ENCODE measurements at places on chromosomes 5 and 9.

DNA sequence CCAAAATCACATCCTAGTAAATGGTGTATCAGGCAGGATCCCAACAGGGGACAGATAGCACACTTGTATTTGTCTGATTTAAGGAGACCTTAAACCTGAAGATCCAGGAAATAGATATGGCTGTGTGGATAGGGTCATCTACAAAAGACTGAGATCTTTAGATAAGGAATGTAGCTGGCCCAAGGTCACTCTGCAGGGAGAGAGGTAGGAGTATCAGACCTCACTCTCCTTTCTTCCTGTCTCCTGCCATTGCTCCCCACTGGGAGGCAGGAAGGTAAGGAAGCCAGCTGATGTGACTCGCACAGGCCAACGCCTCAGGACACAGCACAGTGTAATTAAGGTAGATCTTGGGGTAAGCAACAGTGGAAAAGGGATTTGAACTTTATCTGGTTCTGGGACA lies 85.8 kb downstream of the PLPPR1 start:
- no peak for DNase-seq

DNA sequence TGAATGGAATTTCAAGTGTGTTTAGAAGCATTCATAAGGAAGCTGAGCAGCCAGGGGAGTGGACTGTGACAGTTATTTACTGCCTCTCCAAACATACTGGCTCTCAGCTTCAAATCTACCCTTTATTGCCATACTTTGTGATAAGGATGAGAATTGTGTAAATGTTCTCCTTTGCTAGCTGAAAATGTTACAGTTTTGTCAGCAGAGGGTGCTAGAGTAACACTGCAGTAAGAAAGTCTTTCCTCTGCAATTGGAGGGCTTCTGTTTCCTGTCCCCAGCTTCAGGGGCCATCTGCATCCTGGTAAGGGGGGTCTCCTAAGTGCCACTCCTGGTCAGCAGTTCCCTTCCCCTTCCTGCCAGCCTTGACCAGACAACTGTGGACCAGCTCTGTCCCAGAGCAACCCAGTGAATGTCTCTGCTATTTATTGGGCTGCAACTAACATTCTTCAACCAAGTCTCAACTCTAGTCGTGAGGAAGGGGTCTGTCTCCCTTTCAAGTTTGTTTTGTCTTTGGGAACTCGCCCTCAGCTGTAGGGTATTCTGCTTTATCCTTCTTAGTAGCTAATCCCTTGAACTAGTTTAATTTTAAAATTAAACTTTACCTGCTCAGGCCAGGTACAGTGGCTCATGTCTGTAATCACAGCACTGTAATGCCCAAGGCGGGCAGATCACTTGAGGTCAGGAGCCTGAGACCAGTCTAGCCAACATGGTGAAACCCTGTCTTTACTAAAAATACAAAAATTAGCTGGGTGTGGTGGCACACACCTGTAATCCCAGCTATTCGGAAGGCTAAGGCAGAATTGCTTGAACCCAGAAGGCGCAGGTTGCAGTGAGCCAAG lies 45.3 kb downstream of the RAPGEF6 start:
- DNase-seq: peak; percentile 7

- no peak for DNase-seq
These were observed 15.6 kb downstream of the RABL6 start for GRCh38 chr9:136823136-136824046.

DNA sequence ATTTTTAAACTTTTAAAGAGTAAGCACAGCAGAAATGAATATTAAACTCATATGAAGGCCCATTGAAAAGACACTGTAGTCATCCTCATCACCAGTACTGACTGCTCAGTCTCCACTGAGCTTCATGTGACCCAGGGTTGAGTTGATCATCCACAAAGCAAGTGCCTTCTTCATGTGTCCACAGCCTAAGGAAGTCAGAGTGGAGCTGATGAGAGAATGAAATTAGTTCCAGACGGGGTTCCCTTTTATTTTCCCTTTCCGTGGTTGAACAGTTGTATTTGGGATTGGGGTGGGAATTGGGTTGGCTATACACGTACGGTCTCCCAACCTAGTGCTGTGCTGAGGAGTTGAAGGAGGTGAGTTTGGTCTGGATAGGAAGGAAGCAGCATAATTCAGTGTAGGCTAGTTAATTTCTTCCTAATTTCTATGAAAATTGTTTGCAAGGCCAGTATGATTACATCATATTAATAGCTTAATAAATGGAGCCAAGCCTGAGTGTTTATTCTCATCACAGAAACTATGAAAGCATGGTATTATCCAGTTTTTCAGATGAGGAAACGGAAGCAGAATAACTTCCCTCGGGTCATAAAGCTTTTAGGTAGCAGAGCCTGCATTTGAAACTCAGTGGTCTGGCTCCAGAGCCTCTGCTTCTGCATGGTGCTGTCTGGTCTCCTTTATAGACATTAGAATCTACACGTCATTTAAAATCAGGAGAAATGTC lies 103.9 kb upstream of the DMRT1 start:
- no peak for DNase-seq

- no peak for DNase-seq
These were observed 161.9 kb downstream of the ALDH1A1 start for GRCh38 chr9:72790989-72791388.

- no peak for DNase-seq
These were observed 4.6 kb downstream of the IFNE start for GRCh38 chr9:21477466-21477865.

DNA sequence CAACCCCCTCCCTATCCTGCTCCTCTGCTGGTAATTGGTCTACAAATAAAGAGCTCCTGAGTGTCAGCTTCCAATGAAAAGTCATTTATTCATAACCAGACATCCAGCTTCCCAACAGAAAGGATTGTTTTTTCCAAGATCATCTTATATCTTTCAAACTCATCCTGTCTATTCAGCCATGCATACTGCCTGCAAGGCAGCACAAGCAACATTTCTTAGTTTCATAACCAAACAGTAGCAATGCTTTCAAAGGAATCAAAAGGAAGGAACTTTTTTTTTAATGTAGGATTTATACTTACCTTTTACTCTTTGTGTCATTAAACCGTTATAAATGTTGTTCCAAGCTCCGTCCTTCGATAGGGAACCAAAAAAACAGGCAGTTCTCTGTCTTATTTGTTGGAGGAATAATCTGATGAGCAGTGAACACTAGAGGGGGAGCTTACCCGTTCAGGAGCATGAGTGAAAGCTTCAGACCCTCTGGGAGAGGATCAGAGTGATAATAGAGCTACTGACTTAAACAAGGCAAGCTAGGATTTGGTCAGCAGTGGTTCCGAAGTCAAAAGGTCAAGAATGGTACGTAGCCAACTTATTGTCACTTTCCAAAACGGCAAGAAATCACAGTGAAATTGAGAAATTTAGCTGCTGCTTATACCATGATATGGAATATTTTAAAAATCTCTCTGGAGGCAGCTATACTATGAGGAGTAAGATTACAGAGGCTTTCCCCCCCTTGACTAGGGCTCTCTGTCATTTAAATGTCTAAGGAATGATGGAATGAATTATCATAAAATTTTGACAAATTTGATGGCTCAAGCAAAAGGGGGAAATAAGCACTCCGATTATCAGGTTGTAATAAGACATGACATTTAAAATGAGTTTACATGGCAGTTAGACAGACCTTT lies 892.9 kb downstream of the NR2F1-AS1 start:
- DNase-seq: peak; percentile 65

GRCh38 chr9:89026876-89027275 lies 35.6 kb downstream of the S1PR3 start:
- no peak for DNase-seq

DNA sequence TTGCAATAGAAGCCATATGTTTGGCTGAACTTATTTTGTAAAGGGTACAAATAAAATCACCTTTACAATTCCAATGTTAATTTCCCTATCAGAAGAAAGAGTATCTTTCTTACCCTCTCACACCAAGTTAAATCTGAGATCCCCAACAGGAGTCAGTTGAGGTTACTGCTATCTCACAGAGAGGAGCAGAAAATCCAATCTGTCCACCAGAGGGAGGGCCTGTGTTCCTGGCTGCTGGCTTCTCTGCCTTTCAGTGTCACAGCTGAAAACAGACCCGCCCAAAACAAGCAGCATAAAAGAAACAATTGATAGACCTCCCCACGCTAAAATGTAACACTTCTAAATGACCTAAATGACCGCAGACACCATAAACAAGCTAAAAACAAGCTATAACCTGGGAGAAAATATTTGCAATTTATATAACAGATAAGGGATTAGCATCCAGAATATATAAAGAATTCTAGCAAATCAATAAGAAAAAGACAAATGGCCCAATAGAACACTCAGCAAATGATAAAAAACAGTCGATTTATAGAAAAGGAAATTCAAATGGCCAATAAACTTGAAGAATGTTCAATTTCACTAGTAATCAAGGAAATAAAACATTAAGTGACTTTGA lies 24.5 kb upstream of the MVB12B start:
- peak; percentile 20 for DNase-seq

DNA sequence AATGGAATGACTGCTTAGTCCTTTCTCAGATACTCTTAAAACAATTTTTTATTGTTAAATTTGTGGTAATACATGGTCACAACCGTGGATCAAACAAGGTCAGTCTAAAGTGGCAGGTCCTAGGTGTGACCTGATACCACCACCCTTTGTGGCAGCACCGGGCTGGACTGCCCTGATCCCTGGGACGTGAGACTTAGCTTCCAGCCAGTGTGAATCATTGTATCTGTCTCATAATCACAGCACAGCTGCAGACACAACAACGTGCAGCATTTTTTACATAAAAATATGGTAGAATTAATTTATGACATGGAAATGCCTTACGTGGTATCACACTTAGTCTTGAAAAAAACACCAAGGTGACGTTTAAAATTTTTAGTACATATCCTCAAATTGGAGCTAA lies 7.8 kb downstream of the TOR1B start:
- no peak for DNase-seq
